ENCODE measurements at places on chromosomes 4 and X.

DNA sequence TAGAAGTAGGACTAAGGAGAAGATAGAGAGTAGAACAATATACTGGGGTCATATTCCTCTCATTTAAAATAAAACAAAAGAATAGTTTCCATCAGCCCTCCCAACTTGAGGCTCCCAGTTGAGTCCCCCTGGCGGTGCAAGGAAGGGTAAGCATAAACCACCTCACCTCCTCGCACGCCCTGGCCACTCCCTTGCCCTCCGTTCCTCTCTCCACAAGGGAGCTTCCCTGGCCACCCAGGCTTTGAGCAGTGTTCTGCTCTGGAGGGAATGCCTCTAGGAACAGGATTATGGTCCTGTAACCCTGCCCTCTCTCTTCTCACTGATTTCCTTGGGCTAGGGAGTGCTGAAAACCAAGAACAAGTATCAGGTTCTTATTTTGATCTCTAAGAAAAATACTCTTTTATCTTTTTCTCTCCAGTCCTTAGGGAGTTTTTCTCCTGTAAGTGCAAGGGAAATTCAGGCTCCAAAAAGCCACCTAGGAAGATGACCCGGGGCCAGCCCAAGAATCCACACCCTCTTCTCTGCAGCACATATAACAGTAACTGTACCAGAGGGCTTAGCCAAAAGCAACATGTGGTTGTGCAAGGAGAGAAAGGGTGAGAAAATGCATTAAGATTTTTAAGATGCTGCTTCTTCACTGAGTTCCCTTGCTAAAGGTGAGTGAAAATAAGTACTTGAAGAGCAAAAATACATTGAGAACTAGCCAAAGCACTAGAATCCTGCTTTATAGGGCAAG is 69.9 kb downstream of the USP38 start:
- DNase-seq, result peak; percentile 20

- no peak for DNase-seq
Observed at GRCh38 chrX:118174516-118175098, 58.0 kb upstream of the KLHL13 start.

DNA sequence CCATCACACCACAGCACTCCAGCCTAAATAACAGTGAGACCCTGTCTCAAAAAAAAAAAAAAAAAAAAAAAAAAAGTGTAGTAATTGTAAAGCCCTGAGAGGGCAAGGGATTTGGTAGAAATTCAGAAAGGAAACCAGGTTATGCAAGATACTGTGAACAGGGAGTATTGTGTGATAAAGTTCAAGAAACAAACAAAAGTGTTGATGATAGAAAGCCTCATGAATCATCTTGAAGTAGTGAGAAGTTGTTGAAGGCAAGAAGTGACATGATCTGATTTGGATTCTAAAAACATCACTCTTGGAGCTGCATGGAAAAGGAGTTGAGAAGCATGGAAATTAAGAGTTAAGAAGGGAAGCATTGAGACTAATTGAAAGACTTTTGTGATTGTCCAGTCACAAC is 102.2 kb downstream of the RAP1GDS1 start:
- DNase-seq, result no peak

DNA sequence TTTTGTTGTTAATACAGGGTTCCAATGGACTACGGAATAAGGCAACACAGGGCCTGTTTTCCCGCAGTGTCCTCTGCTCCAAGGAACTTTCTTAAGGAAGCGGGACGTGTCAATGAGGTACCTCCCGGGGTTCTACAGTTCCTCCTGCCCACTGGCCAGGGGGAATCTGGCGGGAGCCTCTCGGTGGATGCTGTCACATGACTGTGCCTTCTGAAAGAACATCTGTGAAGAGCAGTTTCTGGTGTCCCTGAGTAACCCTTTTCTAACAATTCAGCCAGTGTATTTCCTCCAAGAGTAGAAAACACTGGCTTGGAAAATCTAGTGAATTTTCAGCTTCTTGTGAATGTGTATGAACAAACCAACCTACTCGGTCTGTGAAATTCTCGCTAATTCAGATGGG is 32.7 kb downstream of the MFAP3L start:
- DNase-seq, result no peak

DNA sequence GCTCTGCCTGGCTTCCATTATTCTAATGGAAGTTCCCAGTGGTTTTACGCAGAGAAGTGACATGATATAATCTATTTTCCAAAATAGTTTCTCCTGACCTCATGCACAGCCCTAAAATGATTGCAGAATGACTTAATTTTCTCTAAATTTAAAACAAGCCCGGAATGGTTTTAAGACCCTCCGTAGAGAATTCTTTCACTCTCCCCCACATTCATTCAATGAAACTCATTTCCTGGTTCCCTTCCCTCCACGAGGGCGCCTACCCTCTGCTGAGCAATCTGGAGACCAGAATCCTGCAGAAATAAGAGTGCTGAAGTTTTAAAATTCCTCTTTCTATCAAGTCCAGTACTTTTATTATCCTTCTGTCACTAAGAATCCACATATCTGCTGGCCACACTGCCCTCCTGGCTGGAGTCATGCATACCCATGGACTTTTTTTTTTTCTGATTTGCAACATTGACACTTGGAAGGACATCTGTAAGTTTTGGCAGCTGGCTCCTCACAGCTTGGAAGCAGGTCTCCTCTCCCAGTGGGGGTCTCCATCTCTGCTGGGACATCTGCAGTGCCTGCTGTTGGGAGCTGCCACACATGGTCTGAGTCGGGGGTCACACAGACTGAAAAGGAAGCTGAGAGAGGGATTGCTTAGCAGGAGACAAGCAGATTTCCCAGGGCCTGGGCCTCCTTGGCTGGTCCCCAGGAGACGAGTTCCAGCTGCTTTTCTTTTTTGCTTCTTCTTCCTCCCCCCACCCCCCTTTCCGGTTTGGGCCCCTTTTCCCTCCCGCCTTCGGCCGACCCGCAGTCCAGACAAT is 86.1 kb downstream of the SOWAHB start:
- no peak for DNase-seq

DNA sequence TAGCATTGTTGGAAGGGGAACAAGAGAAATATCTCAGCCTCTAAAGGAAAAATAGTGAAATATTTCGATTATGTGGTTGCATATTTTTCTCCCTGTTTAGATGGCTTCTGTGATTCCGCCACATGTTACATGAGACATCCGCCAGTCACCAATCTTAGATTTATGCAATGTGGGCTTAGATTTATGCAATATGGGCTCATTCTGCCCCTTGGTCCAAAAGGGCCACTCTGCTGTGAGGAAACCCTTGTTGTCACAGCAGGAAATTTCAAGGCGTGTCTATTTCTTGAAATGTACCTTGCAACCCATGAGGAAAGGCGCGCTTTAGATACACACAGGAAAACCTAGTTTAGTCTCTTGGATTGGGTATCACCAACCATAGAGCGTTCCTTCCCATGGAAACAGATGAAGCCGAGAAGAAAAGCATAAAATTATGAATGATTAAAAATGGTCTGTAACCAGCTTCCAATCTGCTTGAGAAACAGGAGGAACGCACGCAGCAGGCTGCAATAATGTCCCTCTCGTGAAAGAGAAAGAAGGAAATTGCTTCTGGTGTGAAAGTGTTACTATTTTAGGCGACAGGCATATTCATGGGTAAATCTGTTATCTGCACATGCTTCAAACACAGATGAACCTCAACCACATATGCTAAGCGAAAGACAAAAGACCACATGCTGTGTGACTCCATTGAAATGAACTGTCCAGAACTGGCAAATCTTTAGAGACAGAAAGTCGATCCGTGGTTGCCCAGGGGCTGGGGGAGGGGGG is 3.7 kb downstream of the RS1 start:
- no peak for DNase-seq

GRCh38 chr4:157075811-157076577 is at the start of gene GLRB:
Gene GLRB (plus strand): TSS chr4:157076150. CDS start chr4:157078025, 1,875 bp downstream.
- no peak for DNase-seq

DNA sequence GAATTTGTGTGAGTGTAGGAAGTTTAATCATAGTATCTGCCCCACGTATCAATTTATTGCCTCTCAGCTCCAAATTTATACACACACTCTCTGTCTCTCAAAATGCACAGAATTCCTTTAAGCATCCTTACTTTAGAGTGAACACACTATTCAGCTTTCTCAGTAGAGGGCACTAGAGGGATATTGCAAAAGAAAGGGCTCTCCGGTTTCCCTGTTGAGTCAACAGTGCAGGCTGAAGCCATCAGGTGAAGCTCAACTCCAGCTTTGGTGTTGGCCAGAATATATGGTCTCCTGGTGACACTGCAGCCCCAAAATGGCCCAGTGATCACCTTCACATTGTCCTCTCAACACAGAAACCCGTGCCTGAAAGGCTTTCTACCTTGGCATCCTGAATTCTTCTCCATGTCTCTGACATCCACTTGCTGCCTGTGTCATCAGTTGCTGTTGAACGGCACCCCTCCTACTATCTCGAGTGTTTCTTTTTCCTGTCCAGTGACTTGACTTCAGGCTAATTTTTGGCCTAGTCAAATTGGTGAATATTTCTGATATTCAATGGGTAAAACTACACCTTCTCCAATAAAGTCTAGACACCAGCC is 670.5 kb downstream of the GABRG1 start:
- DNase-seq, result no peak

GRCh38 chrX:18133605-18134004 is 87.1 kb downstream of the BEND2 start:
- DNase-seq, result no peak

DNA sequence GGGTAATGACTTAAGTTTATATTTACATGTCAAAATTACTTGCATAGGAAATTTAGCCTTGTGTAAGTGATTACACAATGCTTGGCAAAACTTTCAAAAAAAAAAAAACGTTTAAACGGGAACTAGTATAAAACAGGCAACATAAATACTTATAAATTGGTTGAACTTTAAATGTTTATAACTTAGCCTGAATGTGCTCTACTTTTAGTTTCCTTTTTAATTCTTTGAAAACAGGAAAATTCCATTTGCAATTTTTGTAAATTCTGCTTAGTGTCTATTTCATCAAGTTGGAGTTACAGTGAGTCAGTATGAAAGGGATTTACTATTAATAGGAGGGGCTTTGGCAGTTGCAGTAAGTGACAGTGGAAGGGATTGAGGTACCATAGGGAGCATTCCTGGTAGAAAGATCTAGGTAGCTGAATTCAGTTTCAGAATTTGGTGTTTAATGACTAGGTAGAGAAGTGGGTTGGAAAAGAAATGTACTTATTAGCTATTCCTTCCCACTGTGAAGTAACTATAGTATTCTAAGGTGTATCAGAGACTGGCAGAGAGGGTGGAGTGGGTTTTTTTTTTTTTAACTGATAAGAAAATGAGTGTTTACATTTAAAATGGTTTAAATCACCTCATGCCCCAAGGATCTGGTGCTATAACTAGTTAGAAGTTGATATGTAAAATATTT is 2.8 kb downstream of the STAG2 start:
- DNase-seq, result no peak

DNA sequence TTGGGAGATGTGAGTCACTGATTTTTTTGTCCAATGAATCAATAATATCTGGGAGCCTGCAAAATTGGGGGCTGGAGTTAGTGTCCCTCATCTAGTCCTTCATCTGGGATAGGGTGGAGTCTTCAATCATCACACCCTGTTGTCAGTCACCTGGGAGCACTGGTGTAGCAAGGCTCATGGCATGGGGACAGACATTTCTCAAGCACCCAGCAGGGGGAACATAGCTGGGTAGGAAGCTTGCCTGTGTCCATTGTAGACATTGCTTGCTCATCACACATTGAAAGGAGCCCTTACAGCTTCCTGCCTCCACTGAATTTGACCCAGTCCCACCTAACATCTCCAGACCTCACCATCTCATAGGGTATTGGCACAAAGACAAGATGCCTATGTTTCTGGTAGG is 61.2 kb downstream of the SEL1L3 start:
- no peak for DNase-seq

- no peak for DNase-seq
Observed at GRCh38 chr4:169948271-169948670, 77.9 kb downstream of the MFAP3L start.

DNA sequence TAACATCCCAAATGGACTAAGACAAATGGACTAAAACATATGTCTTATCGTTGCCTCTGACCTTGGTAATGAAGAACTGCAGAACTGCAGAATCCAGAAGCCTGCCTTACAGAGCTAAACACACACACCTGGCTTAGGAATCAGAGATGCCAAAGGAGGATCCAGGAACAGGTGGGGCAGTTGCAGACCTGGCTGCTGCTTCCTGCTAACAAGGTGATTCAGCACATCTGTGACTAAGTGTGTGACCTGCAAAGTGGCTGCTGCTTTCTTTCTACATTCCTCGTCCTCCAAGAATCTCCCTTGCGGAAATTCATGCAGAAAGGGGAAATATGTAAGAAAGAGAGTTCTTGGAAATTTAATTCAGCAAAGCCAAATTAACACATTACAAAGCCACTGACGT is 96.8 kb upstream of the NLGN4X start:
- DNase-seq, result peak; percentile 7

- no peak for DNase-seq
Observed at GRCh38 chr4:127759893-127760292, 22.2 kb upstream of the HSPA4L start.

DNA sequence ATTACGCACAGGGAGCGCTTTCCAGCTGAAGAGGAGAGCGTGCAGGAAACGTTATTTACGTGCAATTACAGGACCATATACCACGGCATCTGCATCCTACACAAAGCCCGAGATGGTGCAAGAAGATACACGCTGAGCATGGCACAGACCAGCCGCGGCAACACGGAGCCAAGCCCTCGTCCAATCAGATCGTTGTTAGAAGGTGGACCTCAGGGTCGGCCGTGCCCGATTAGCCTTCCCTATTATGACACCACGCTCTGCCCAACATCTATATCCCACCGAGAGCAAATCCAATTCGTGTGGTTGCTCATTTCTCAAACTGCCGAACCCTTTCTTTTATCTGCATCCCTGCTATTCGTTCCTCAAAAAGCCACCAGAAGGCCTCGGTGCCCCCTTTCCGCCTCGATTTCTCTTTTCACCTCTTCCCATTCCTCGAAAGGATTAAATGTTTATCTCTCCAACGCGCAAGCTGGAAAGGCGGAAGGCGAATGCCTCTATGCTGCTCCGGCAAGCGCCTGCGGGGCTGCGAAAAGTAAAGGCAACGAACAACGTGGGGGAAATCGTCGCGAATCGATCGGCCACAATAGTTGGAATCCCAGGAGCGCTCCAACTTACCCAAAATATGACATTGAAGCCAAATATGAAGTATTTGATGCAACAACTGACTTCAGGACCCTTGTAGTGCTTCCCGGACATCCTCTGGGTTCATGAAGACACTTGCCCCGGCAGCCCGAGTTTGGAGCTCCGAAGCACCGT is 702 bp downstream of the TSPAN5 start:
- no peak for DNase-seq

DNA sequence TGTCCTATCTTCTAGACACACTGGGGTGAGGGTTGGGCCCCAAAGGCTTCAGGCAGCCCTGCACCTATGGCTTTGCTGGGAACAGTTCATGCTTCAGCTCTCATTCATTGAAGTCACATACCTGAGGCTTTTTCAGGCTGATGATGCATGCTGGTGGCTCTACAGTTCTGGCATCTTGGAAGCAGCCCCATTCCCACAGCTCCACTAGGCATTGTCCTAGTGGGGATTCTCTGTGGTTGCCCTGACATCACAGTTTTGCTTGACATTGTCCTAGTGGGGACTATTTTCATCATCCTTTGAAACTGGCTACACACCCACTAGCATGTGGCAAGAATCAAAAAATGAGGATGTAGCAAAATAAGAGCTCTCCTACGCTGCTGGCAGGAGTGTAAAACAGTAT is 37.7 kb upstream of the C4orf17 start:
- no peak for DNase-seq

- DNase-seq, result no peak
Observed at GRCh38 chr4:144208074-144208473, 67.6 kb upstream of the GYPA start.

- no peak for DNase-seq
Observed at GRCh38 chrX:20244931-20245330, 21.8 kb downstream of the RPS6KA3 start.

GRCh38 chr4:186957952-186958555 is 234.4 kb upstream of the FAT1 start:
- DNase-seq, result no peak

- no peak for DNase-seq
Observed at GRCh38 chr4:98470831-98471230, 187.6 kb downstream of the TSPAN5 start.

All from iPS DF 19.7 (cell line).